KBM-7 (cell line): ENCODE measurements at places on chromosomes 3 and 15.

DNA sequence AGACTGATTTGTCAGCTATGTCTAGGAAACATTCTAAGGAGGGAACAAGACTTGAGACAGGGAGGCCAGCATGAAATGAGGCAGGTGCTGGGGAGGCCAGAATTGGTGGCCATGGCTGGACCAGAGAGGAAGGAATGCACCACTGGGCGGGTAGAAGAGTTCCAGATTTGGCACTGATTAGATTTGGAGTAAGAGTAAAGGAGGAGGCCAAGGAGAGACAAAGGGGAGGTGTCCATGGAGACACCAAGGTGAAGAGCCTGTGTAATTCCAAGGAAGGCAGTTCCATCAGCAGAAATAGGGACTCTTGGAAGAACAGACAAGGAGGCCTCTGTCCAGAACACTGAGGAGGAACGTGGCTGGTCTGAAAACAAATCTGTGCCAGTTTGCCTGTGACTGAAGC is 1.8 kb downstream of the ARNT2 start:
- no peak for DNase-seq

DNA sequence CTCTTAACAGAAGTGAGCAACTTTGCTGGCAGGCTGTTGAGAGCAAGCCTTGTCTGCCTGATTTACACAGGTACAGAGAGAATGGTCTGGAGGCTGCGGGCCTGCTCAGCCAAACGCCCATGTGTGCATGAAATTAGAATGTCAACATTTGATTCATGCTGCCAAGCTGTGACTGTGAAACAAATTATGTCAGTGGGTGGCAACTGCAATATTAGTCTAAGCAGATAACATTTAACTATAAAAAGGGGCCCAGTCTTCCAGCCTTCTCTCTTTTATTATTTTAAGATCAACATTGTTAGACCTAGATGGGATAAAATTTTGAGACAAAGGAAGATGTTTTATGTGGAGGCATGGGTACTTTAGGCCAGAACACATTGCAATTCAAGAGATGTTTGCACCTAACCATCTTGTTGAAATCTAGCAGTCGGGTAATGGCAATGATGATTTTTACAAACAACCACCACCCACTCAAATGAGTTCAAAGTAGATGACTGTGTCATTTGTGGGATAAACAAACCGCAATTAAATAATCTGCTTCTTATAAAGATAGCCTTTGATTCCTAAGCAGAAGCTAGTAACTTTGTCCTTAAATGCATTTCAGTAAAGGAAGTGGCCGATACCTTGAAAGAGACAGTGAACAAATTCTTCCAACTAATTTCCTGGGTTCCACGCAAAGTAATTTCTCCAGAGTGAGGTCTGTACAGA is 70.2 kb downstream of the FOXB1 start:
- no peak for DNase-seq

DNA sequence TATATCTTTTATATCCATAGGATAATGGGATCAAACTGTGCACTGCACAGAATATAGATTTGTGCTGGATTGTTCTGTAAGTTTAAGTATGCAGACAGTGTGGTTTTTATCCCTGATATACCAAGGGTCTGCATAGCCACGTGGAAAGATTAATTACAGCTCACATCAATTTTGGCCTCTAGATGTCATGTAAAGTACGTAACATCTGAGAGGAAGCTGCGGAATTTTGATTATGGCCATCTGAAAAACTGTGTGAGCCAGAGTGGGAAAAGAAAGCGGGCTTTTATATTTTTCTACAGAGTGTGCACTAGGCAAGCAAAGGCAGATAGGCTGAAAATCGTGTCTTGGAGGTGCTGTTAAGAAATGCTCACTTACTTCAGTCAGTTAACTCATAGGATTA is 562.7 kb downstream of the GBE1 start:
- DNase-seq: no peak

GRCh38 chr3:87272718-87273341 is 3.6 kb downstream of the POU1F1 start:
- no peak for DNase-seq

- no peak for DNase-seq
These were observed 14.6 kb upstream of the RASGRF1 start for GRCh38 chr15:79105141-79105540.

DNA sequence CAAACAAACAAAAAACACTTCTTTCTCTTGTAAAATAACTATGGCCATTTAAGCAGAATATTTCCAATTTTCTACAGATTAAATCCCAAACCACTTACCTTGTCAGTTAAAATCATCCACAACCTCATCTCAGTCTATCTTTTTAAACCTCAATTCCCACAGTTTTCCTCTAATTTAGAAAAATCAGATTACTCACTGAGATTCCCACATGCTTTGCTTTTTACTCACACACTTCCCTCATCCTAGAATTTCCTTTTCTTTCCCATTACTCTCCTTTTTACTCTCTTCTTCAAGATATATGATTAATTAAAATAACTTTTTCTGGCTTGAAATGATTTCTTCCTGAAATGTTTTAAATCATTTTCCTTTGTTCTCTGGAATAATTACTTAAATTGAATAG is 790.7 kb downstream of the ROBO1 start:
- no peak for DNase-seq

DNA sequence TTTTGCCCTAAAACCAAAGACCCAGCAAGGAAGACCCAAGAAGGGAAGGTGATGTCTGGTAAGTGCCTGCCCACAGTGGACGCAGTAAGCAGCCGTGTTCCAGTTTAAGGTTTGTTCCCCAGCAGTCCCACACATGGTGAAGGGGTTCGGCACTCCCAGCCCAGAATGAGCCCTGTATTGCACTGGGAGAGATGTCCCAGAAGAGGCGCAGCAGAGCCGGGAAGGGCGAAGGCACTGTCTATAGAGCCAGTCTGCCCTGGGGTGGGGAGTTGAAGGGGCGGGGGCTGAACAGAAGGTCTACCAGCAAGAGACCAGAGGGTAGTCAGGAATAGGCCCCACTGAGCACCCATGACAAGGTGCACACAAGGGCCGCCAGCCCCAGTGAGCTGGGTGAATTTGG is 6.4 kb downstream of the TMEM158 start:
- no peak for DNase-seq

- DNase-seq: no peak
These were observed 283.5 kb upstream of the ROPN1 start for GRCh38 chr3:124275412-124275811.

DNA sequence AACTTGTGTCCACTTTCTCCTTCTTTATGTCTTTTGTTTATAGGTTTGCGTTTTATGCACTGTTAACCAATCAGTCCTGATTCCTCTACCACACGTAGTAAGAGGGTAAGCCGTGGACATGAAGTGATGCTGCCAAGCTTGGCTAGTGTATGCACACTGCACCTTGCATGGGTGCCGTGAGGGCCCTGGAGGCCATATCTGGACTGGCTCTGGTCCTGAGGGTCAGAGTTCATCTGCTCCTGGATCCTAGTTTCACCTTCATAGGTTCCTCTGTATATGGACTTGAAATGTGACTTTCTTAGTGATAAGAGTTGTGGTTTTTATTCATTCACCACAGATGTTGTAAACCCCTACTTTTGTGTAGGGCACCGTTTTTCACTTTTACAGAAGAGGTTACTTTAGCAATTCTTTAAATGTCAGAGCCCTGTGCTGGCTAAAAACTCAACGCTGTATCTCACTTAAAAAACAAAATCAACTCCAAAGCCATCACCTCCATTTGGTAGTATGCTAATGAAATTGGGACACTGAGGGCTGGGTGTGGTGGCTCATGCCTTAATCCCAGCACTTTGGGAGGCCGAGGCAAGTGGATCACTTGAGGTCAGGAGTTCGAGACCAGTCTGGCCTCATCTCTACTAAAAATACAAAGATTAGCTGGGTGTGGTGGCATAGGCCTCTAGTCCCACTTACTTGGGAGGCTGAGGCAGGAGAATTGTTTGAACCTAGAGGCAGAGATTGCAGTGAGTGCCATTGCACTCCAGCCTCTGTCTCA is 22.9 kb downstream of the SIAH2 start:
- DNase-seq: no peak

DNA sequence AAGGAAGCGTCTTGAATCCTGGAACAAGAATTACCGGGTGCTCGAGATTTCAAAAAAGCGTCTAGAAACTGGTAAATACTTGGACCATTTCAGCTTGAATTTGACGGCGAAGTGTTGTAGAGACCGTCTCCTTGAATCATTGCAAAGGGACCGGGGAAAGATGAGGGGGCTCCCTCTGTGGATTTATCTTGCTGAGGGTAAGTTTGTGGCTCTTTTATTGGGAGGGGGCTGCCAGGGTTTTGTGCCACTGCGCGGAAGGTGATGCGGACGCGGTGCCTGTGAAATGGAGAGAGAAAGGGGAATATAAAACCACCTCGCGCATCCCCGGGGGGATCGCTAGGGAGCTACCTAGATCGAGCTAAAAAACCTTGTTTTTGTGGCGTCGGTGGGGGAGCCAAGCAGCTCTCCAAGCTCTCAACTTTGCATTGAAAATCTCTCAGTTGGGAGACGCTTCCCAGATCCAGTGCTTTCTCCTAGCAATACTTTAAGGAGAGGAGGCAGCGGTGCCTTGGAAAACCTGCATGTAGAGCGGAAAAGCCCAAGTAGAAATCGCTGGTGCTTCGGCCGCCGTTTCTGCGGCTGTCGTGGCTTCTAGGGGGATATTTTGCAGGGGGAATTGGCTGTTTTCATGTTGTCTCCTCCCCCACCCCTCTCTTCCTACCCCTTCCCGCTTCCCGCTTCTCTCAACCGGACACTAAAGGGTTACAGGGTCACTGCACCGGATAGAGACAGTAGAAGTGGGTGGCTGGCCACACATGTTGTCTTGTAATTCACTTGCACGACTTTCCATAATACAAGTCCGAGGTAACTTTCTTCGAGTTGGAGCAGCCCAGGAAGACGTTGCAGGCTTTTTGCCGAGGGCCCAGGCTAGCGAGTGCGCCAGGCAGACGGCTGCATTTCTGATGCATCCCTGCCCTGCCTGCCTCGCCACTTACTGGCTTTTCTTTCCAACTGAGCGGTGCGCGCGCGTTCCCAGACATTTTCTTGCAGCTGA is 187.6 kb downstream of the NLGN1 start:
- no peak for DNase-seq

DNA sequence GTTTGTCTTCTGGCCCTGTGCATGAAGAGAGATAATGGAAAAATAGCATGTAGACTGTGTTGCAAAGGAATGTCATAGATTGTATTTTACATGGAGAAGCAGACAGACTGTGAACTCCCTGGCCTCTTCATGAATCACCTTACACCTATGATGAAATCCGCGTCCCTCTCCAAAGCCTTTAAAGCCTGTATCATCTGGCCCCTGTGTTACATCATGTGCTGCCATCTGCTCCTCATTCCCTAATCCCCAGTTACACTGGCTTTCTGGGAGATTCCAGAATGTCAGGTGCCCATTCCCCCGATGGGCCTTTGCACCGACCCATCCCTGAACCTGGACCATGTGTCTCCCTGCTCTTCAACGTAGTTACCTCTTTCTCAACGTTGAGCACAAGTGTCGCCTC is 190.8 kb downstream of the ADAMTSL3 start:
- DNase-seq: no peak

DNA sequence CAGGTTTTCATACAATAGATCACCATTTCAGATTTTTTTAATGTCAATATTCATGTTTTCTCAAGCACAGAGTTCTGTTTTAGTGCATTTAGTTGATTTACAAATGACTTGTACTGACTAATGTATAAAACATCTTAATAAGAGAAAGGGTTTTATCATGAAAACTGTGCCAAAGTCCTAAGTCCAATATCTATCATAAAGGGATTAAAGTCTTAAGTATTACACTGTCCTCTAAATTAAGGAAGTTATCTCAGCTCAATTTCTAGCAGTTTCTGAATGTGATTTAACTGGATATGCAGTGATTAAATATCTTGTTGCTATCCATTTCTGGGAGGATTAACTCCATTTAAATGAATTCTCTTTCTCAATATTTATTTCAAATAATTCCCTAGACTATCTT is 381.1 kb upstream of the CNTN4 start:
- DNase-seq: no peak

DNA sequence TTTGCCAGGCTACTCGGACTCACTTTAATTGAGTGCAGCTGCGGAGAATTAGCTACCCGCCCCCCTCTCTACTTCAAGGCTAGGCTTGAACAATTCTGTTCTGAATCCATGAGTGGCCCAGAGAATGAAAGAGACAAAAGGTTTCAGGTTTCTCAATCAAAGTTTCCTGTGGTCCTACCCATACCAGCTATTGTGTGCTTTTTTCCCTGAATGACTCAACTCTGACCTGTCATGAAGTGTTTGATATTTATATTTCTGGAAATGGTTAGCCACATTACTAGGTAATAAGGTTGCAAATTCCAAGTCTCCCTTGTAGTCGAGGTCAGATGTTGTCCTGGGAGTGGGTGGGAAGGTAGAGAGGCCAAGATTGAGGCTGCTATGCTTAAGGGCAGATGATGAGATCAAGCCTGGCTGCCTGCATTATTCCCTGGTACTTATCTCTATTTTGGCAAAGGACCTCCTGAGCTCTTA is 392.7 kb upstream of the TBL1XR1 start:
- DNase-seq: no peak

DNA sequence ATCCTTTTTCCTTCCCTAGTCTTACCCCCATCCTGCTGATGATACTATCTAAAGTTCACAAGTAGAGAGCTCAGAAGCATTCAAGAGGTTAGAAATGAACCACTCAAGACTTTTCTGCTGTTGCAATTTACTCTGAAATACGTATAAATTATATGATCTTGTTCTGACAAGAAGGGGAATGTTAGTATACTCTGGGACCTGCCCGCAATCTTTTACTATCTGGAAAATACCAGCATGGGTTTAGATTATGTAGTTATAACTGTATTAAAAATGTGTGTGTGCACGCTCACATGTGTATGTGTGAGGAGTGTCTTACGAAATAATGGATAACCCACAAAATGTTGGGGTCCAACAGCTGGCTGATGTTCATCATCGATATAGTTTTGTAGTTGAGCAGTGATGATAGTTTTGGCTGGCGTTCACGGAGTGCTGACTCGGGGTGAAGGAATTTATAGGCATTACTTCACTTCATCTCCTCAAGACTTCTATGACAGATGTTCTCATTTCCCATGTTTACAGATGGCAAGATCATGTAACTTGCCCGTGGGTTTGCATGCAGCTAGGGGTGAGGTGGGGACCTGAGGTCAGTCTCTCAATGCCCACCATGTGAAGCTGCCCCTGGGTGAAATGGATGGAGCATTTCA is 297.5 kb upstream of the LYSMD4 start:
- no peak for DNase-seq

- no peak for DNase-seq
These were observed 10.2 kb upstream of the LDHAL6B start for GRCh38 chr15:59196416-59196815.

DNA sequence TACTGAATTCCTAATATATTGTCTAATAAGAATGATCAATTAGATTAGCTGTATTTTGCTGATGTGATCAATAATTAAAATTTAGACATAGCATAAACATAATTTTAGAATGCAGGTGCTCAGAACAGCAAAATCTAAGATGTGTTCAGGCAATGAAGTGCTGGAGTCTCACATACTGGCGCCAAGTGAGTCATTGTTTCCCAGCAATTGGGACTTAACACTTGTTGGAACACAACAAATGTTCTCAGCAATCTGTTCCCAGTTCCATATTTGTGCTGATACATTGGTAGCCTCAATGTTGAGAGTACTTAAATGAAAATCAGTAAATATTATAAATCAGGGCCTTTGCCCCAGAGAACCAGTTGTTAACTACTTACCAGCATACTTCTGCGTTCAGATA is 619.0 kb downstream of the ROBO1 start:
- DNase-seq: no peak

GRCh38 chr15:40744815-40745152 is 10.3 kb downstream of the RMDN3 start:
- DNase-seq: no peak

GRCh38 chr3:153090973-153091372 is 71.1 kb upstream of the RAP2B start:
- DNase-seq: no peak

- peak; percentile 54 for DNase-seq
These were observed 16.8 kb upstream of the CHD2 start for GRCh38 chr15:92883163-92883875.
